Stimulated activated CD4-positive, alpha-beta T cell treated with anti-CD3 and anti-CD28 coated beads, TNF-alpha, amount 100 ng/mL, for 24 hours (primary cell): ENCODE measurements at places on chromosomes 5 and 9.

- DNase-seq, result no peak
Measured at GRCh38 chr5:10460252-10460906, 18.7 kb downstream of the ROPN1L start.

- DNase-seq, result no peak
Measured at GRCh38 chr5:102547141-102548035, 48.6 kb upstream of the SLCO6A1 start.

DNA sequence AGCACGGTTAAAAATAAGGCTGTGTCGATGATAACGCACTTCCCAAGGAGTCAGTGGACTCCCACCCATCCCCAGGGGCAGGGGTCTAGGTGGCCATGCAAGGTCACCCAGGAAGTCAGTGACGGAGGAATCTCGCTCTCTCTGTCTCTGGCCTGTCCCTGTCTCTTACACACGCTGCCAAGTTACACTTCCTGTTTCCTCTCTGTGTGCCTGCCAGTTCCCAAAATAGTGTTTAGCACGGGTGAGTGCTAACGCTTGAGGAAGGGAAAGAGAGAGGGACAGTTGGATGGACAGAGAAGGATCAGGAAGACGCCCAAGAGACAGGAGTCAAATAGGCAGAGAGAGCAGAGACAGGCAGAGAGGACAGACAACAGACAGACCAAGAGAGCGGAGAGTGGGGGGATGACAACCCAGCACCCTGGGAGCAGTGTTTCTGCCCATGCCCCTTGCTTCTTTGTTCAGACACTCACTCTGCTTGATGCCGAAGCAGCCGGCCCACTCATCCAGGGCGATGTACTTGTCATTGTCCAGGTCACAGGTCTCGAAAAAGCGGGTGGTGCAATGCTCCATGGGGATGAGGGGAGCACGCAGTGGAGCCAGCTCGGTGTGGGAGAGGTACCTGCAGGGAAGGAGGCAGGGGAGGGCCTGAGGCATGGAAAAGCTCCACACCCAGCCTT lies 23.0 kb downstream of the SPARC start:
- DNase-seq, result no peak

DNA sequence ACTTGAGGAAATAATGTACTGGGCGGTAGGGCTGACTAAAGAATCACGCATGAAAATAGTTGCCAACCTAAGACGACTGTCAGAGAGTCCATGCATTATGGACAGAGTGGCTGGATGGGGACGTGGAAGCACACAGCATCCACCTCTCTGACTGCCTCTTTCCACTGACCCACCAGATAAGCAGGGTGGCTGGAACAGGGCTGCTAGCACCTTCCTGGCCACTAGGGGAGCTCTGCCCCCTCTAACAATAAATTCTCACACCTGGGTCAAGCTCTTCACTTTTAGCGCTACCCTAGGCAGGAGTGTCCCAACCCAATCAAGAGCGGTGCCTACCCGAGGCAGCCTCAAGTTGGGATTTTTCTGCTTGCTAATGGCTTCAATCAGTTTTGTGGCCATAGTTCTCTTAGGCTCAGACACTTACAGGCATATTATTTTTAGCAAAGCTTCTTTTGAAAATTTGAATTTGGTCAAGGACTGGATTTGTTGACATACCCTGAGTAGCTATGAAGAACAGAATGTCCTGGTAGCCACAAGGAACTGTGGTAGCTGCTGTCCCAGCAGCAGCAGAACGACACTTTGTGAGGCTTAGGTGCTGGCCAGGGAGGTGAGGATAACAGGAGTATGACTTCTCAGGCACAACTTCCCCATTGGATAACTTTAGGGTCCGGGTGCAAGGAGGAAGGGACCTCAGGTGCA lies 6.9 kb upstream of the TPM2 start:
- DNase-seq, result peak; percentile 42

GRCh38 chr9:76438841-76439588 lies 20.0 kb upstream of the GCNT1 start:
- no peak for DNase-seq

DNA sequence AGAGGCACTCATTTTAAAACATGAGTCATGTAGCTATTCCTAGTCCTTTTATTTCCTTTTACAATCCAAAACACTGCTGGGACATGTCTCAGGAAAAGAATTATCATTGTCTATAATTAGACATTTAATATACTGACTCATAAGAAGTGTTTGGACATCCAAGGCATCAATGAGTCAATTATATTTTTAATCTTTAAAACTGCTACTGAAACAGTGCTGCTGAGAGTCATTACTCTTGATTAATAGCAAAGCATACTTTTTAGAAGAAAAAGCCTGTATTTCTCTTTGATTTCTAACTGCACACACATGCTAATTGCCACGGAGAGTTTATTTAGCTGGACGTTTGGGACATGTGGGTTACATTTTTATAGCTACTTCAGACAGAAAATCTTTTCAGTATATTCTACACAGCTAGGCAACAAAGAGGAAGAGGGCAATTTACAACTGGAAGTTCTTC lies 1249.0 kb upstream of the CDH18 start:
- DNase-seq, result no peak

- no peak for DNase-seq
Measured at GRCh38 chr5:95384485-95385213, 6.5 kb upstream of the FAM81B start.

DNA sequence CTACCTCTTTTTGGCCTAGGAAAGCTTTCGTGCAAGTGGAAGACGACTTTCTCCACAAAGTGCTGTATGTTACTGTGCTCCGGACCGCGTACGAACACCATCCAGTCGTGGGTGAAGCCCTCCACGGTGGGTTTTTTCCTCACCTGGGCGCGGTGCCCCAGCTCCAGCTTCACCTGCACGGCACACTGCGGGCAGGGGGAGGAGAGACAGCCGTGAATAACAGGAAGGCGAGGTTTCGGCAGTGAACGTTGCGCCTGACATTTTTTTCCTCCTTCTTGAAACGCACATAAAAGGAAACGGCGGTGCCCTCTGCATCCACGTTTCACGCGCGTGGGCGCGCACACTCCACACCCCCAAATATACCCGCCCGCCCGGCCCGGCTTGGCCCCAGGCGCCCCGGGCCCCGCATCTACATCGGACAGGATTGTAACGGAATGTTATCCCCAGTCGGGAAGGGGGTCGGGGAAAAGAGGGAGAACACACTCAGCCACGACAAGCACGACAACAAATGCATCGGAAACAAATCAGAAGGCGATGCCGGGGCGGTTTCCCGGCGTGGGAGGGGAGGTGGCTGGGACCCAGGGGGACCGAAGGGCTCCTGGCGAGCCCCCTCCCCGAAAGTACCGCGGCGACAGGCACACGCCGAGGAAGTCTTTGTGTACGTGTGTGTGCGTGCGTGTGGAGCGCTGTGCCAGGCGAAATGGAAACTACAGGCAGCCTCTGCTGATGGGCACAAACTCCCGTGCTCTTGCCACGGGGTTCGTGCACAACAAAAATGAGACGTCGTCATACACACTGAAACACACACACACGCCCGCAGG lies 1.4 kb downstream of the MLLT3 start:
- DNase-seq, result peak; percentile 59

DNA sequence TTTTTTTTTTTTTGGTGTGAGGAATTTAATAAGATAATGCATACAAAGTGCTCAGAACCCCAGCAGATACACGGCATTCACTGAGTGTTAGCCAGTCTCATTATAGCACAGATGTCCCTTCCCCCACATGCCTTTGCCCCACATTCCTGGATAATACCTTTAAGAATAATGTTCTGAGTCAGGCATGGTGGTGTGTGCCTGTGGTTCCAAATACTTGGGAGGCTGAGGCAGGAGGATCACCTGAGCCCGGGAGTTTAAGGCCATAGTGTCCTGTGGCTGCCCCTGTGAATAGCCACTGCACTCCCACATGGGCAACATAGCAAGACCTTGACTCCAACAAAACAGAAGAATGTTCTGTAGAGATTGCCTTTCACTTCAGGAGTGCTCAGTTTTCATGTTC lies 24.2 kb upstream of the ANKRD18A start:
- DNase-seq, result no peak
